ENCODE measurements at places on chromosomes 7 and 10.

GRCh38 chr7:31236868-31237267, 103.7 kb downstream of the NEUROD6 start:
- no peak for DNase-seq

DNA sequence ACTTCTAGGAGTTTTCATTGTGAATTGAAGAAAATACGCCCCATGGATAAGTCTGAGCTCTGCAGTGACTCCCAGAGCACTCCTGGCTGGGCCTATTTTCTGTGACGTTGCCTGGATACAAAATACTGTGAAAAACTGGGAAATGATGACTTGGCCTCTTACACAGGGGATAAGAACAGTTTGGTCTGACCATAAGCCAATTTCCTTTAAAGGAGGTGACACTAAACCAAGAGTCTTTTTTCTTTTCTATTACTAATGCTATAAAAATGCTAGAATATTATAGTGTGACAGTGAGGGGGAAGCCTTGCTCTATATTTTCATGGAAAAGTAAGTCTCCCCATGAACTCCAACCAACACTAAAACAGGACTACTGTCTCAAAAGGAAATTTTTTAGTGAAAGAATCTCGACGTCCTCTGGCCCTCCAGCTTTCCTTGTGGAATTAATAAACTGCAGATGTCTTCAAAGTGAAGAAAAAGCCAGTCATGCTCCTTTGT, 45.5 kb downstream of the MYOF start:
- no peak for DNase-seq

DNA sequence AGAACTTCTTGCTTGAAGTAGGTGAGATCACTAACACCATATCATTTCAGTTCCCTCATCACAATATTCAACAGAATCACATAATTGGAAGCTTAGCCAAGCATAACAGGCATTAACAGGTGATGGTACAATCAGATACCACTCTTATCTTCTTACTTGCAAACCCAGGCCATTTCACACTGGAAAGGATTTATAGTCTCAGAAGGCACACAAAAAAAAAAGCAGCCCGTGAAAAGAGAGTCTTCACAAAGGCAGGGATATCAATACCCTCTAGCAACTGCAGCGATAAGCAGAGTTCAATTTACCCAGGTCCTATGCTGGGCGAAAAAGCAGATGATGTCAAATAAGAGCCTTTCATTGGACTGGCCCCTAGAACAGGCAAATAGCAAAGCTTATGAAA, 1082.4 kb downstream of the XPNPEP1 start:
- no peak for DNase-seq

DNA sequence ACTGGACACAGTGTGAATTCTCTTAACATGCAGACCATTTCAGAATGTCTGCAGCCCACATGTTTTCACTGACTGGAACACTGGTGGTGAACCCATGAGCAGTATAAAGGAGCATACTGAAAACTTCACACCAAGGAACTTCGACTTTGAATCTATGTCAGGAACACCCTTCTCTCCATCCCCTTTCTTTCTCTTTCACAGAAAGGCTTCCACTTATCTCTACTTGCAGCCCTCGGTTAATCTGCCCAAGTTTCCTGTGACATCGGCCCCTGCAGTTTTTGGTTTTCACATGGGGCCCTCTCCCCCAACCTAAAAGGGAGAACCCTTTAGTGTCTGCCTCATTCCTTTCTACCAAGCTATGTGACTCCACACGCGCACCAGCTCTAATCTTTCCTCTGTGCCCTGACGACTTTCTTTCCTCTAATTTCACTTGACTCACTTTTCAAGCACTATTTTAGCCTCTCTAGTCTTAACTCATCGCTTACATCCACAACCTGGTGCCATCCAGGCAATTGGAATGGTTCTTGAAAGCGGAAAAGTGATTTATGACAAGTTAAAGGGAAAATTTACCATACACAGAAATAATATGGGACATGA, 70.1 kb downstream of the RELN start:
- no peak for DNase-seq

DNA sequence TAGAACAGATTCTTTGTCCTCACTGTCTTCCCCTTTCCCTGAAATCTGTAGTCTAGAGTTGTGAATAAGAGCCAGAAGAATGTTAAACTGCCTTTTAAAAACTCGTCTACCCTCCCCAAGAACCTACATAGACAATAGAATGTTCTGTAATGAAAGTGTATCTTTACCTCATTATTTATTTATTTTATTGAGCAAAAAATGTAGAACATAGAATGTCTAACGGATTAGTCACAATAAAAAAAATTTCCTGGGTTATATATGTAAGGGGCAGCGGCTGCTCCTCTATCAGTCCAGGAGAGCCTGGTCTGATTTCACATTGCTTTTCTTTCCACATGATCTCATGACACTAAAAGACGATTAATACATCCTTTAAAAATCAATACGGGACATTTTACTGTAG, 135.7 kb downstream of the SDK1 start:
- DNase-seq, result no peak

GRCh38 chr10:128852902-128853301, 614.1 kb upstream of the MGMT start:
- no peak for DNase-seq

DNA sequence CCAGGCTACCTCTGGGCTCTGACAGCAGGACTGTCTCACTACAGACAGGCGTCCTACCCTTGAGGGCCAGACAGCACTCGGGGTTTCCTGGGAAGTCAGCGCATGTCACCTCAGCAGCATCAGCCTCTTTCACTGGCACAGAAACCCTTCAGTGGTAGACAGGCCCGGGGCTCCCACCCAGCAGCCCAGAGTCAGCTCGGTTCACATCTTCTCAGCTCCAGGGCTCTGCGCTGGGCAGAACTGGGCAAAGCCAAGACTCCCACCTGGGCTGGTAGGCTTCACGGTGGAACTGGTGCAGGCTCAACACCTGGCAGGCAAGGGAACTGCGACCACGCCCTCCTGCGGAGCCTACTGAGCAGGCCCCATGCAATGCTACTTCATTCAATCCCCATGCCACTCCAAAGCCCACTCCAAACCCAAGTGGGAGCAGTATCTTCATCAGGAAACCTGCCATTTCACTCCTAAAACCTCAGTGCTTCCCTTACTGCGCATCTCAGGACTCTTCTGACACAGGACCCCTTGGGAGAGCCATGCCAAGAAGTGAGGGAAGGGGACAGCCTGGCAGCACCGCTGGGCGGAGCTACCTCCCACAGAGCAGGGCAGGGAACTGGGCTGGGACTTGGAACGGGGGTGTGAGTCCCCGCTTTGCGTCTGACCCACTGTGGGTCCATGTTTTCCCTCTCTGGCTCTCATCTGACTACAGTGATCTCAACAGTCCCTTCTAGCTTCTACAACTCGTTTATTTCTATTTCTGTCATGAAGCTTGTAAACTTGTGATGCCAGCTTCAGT, 60.4 kb downstream of the SCRN1 start:
- no peak for DNase-seq

DNA sequence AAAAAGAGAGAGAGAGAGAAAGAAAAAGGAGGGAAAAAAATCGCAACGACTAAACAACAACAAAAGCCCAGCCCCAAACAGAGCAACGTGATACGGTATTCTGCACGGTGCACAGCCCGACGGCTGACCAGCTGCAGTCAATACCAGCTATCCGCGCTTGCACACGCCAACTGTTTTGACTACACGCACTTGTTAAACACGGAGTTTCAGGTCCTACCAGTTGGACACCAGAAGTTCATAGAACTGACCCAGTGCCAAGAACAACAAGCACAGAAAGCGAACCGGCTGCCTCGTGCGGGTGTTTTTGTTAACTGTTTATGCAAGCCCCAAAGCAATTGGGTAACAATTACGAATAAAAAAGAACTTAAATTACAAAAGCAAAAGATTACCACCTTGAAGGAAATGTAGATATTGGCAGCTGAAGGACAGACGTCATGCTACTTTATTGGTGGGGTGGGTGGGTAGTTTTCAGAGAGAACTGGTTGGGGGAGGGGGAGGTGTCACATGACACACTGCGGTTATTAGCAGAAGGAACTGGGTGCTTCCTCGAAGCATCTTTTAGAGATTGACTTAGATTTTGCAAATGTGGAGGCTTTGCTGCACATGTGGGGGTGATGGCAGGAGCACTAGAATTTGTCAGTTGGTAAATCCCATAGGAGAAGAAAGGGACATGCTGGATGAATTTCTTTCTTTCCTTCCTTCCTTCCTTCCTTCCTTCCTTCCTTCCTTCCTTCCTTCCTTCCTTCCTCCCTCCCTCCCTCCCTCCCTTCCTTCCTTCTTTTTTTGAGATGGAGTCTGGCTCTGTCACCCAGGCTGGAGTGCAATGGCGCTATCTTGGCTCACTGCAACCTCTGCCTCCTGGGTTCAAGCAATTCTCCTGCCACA, 110.6 kb upstream of the EFCAB10 start:
- peak; percentile 51 for DNase-seq

GRCh38 chr7:28125431-28126409, 54.9 kb downstream of the JAZF1 start:
- no peak for DNase-seq

- DNase-seq, result no peak
Observed at GRCh38 chr10:43778571-43778970, 129.9 kb upstream of the ZNF32 start.

- no peak for DNase-seq
Observed at GRCh38 chr10:58397830-58398229, 12.6 kb downstream of the TFAM start.

DNA sequence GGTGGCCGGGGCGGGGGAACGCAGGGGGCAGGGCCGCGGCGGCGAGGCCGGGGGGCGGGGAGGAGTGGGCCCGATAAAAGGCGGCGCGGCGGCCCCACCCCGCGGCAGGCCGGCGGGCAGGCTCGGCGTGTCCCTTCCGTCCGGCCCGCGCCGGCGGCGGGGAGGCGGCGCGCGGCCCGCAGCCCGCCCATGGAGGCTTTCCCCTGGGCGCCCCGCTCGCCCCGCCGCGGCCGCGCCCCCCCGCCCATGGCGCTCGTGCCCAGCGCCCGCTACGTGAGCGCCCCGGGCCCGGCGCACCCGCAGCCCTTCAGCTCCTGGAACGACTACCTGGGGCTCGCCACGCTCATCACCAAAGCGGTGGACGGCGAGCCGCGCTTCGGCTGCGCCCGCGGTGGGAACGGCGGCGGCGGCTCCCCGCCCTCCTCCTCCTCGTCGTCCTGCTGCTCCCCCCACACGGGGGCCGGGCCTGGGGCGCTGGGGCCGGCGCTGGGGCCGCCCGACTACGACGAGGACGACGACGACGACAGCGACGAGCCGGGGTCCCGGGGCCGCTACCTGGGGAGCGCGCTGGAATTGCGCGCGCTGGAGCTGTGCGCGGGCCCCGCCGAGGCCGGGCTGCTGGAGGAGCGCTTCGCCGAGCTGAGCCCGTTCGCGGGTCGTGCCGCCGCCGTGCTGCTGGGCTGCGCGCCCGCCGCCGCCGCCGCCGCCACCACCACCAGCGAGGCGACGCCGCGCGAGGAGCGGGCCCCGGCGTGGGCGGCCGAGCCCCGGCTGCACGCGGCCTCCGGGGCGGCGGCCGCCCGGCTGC, at the start of gene NANOS1:
NANOS1 (plus strand) TSS at position 102 of the 808 bp plus-strand sequence; CDS start at position 190, 88 bp downstream.
- DNase-seq, result no peak

- no peak for DNase-seq
Observed at GRCh38 chr7:71208881-71209280, 76.9 kb downstream of the GALNT17 start.

- no peak for DNase-seq
Observed at GRCh38 chr7:50775231-50775630, 7.5 kb downstream of the GRB10 start.

GRCh38 chr10:33274096-33274785, 60.2 kb downstream of the NRP1 start:
- DNase-seq, result no peak

DNA sequence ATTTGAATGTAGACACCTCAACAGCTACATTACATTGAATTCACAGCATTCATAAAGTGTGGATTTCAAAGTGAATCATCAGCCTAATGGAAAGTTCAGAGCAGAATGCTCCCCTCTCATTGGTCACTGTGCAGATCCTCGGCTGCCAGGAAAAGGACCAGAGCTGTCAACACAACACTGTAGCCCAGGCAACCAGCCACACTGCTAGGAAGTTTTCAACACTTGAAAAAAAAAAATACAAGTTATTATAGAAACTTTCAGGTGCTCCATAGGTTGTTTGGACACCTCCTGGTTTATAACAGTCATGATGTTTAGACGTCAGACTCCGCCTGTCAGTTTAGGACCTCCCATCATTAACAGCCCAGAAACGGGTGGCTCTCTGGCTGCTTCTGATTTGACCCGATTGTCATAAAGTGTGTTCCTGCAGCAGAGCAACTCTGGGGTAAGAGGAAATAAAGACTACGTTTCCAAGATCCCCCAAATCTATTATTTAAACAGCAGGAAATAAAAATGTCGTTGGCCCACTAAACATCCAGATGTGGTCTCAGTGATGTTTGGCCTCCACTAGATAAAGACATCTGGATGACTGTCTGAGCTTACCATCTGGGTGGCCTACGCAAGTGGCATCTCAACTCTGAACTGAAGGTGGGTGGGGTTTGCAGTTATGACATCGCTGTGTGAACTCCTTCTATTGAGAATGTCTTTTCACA, 117.4 kb downstream of the CABCOCO1 start:
- no peak for DNase-seq

DNA sequence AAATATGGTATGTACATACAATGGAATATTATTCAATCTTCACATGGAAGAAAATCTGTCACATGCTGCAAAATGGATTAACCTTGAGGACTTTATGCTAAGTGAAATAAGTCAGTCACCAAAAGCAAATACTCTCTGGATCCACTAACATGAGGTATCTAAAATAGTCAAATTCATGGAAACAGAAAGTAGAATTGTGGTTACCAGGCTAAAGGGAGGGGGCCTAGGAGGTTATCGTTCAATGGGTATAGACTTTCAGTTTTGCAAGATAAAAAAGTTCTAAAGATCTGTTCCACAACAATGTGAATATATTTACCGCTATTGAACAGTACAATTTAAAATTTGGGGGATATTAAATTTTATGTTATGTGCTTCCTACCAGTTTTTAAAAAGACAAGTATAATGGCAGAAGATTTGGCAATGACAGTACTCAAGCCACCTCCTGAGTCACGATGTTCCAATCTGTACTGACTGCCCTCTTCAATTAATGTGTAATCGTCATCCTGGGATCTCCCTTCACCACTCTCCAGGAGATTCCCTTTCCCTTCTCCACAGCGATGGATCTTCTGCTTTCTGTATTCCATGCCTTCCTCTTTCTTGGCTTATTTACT, 32.3 kb upstream of the IL6 start:
- no peak for DNase-seq

All from stimulated activated CD4-positive, alpha-beta T cell treated with anti-CD3 and anti-CD28 coated beads, Interleukin-15, amount 100 ng/mL, for 1 hour (primary cell).